GM04504 (cell line): ENCODE measurements at places on chromosomes 4 and X.

- DNase-seq: peak; percentile 18
Observed at GRCh38 chrX:101287402-101287801, 3.7 kb downstream of the TAF7L start.

DNA sequence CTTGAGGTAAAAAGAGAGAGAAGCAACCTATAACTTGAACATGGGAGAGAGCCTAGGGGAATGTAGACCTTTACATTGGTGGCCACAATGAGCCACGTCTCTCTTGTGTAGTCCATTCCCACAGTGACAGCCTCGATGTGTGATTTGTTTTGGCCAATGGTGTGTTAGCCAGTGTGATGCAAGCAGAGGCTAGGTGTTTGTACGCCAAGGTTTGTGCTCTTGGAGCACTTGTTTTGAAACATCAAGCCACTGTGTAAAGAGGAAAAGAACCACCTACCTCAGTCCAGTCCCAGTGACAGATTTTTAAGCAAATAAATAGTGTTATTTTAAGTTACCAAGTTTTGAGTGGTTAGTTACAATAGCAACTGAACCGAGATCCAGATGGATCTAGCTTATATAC is 23.9 kb upstream of the TMEM192 start:
- DNase-seq: no peak

DNA sequence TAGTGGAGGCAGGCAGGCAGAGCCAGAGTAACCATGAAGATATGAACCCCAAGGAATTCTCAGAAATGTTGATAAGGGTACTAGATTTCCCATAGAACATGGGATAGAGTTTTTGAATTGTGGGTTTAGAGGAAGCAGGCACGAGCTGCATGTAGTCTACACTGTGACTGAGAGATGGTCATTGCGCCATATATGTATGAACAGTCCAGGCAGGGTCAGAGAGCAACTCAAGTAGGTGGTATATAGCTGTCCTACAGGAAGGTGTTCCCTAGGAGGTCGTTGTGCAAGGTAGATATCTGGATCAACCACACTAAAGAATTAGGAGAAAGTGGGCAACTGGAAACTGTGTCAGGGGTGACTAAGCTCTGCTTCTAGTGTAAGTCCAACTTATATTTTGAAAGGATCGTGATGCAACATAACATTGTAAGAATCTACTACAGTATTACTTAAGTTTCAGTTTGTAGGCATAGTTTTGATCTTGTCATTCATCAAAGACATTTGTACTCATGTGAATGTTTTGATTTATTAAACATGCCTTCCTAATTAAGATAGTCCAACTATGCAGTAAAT is 94.6 kb downstream of the HPGD start:
- DNase-seq: no peak

DNA sequence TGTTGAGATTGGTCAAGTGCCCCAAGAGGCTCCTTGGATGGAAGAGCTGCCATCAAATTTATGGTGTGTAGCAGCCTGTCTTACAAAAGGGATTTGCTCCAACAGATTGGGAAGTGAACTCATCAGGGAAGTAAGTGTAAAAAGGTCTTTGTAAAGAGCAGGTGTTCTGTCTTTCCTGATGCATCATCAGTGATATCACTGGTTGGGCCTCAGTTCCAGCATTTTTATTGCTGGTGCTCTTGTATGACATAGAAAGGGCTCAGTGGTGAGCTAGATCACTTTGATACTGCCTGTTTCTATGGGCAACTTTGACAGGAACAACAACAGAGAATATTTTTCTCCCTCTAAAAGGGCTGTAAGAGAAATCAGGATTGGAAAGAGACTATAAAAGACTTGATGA is 8.7 kb upstream of the GABRE start:
- no peak for DNase-seq

- DNase-seq: no peak
Observed at GRCh38 chrX:73214426-73215094, at the start of gene NAP1L2. TSS of gene NAP1L2 (minus strand) at chrX:73214851. CDS start at chrX:73214492, 359 bp downstream.
